ENCODE measurements at places on chromosomes 7 and 10.

DNA sequence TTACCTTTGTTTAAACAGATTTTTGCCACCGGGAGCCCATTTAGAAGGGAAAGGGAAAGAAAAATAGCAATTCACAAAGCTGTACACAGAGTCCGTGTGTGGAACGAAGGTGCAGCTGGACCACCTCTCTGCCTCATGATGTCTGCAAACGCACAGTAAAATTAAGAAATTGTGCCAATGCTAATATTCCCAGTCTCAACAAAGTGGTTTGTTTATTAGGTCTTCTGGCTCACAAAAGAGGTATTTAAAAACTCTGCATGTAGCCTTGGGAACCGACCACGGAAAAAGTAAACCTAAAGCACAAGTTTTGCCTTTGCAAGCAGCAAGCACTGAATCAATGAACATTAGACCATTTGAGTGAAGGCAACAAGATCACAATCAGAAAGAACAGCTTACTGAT is 57.7 kb downstream of the CREB3L2 start:
- DNase-seq, result no peak

- DNase-seq, result no peak
Observed at GRCh38 chr7:2411049-2411448, 7.6 kb downstream of the CHST12 start.

GRCh38 chr10:73867126-73867807 is 7.1 kb downstream of the CAMK2G start:
- DNase-seq, result no peak

- DNase-seq, result no peak
Observed at GRCh38 chr10:119267384-119267783, 60.0 kb downstream of the GRK5 start.

- DNase-seq, result no peak
Observed at GRCh38 chr7:24820730-24821044, 63.4 kb upstream of the GSDME start.

DNA sequence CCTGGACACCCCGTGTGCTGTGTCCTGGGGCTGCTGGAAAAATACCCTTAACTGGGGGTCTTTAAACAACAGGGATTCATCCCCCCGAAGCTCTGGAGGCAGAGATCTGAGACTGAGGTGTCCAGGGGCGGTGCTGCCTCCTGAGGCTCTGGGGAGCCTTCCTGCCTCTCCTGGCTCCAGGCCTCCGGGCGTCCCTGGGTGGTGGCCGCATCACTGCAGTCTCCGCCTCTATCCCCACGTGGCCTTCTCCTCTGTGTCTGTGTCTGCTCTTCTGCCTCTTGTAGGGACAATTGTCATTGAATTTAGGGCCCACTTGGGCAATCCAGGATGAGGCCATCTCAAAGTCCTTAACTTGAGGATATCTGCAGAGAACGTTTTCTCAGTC is 216.6 kb downstream of the WDR37 start:
- peak; percentile 68 for DNase-seq

DNA sequence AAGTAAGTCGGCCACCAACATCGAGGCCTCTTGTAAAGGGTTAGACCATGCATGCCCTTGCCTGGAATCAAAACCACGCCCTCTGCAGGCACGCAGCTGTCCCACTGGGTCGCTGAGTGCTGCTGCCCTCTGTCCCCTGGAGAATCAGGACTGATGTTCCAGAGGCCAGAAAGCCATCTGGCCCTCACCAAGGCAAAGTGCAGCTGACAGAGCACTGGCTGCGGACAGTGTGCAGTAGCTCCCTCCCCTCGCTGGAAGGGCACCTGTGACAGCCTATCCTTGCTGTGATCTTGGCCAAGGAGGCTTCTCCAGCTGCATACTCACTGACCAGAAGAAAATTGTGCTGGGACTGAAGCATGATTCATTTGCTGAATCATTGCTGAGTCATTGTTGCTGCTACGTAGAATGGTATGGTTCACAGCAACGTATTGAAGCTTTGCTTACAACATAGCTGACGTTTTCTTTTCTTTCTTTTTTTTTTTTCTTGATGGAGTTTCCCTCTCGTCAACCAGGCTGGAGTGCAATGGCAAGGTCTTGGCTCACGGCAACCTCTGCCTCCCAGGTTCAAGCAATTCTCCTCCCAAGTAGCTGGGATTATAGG is 30.4 kb downstream of the DDC start:
- DNase-seq, result peak; percentile 67

DNA sequence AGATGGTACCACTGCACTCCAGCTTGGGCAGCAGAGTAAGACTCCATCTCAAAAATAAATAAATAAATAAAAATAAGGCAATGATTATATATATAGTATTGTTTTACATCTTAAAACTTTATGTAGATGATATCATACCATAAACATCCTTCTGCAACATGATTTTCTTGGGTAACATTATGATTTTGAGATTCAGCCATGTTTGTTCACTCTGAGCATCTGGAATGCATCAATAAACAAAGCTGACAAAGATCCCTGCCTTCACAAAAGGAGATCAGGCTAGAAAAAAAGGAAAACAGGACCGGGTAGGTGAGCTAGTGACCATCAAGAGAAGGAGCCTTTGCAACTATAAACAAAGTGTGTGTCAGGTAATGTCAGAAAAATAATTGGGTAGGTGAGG is 31.9 kb upstream of the KAT6B start:
- DNase-seq, result no peak

DNA sequence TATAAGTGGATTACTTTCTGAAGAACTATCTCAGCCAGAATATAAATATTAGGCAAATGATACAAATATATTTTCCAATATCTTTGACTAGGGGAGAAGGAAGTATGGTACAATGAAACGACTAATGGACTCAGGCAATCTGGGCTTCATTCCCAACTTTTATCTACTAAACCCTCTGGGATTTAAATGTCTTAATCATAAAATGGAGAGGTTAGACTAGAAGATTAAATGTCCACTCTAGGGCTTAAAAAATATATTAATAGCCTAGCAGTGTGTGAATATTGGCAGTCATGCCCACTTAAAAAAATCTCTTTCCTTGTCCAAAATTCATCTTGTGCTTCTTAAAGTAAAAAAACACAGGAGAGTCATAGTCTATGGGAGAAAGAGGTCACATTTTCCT is 98.3 kb downstream of the CTTNBP2 start:
- DNase-seq, result no peak

DNA sequence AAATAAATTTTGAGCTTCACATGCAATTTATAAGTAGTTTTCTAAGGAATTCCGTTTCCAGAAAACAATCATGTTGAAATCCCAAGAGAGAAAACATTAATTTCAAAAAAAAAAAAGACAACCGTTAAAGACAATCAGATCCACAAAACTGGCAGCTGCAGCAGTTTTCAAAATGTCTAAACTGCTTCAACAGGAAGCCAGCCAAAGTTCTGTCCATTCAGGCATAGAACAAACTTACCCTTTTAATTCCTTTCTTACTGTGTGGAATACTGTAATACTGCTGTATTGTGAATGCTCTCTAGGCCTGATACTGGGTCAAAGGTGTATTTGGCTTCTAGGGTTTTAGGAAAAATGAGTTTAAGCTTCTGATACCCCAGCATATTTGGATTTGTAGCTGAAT is 31.6 kb downstream of the HOXA1 start:
- no peak for DNase-seq

DNA sequence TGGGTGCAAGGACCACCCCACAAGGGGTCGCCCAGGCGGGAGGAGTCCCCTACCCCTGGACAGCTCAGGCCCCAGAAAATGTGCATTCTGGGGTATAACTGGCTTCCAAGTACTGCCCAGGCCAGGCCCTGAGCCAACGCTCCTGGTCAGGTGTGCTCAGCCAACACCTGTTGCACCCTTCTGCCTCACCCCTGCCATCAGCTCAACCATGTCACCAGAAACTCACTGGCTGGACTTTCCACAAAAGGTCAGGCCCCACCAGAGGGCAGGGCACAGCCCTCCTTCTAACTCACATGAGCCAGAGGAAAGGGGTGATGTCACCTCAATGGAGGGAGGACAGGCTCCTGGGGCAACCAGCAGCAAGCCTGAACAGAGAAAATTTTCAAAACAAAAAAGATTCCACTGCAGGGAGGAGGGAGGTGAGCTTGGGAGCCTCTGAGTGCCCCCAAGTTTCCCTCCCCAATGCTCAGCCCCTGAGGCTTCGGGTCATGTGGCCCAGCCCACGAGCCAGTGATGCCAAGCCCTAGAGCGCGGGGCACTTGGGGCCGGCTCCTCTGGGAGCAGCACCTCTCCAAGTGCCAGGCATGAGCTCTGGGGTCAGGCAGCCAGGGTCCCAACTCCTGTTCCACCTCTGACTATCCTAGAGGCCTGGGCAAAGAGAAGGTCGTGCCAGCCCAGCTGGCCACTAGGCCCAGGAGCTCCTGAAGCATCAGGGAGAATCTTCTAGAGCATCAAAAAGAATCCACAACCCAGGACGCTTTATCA is 2.2 kb downstream of the OGDHL start:
- peak; percentile 39 for DNase-seq

DNA sequence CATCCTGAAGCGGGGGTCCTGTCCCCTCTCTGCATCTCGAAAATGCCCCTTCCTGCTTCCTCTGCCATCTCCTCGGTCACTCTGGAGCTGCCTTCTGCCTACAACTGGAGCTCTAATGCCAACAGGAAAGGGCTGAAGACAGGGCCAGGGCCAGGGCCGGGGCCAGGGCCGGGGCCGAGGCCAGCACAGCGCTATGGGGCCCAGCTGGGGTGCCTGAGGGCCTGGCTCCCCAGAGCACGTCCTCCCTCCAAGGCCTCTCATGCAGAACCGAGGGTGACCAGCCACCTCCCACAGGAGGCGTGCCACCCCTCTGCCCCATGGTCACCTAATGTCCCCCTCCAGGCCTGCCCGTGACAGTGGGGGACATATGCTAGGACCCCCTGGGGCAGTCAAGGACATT is 155.7 kb downstream of the PRKAG2 start:
- no peak for DNase-seq

- DNase-seq, result no peak
Observed at GRCh38 chr7:13770305-13770704, 219.2 kb downstream of the ETV1 start.

DNA sequence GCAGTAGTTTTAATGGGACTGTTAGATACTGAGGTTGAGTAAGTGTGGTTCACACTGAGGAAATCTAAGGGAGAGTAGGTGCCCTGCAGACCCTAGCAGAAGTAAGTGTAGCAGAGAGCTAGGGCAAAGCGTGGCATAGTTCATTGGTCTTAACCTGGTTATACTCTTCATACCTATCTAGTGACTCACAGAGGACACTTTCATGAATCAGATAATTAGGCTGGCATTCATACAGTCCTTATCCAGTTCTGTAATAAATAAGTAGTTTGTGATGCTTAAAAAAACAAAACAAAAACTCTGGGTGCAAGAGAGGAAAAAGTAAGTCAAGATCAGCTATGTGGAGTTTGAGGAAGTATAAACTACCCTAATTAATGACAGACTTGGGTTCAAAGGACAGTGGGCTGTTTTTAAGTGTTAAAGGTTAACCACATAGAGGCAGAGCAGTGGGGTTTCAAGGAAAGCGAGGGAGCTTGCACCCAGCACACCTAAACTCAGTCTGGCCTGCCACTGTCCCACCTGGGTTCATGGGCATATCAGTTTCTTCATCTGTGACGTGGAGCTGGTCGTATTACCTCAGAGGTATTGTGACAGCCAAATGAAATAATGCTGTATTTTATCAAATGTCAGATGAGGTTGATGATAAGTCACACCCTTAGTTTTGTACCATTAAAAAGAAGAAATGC is 27.1 kb downstream of the LMTK2 start:
- DNase-seq, result no peak

- DNase-seq, result no peak
Observed at GRCh38 chr10:80158126-80158525, 25.6 kb downstream of the PLAC9 start.

DNA sequence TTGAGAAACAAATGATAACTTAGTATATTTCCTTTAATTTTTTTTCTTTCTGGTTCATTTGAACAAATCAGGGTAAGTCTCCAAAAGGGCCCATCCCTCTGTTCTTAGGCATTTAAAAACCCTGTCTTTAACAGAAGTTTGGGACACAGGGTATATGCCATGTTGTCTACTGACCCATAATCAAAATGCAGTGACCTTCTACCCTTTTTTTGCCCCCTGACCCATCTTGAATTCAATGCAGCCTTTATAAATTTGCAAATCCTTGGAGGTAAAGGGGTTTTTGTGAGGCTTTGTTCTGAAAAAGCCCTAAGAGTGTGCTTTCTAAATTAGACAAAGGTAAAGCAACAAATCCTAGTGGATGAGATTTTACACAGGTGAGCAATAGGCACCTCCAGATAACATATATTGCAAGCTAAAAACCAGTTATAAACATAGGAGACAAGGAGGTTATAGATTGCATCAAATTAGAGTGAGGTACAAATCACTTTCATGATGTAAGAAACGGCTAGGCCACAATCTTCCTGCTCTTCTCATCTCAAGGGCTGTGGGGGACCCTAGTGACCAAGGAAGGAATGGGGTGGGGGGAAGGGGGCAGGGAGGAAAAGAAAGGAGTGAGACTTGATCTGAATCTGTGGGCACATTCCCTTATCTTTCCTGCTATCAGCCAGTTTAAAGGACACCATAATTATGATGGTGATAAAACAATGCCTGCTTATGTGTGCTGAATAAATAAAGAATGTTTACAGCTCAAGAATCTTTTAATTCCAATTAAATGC is 2.7 kb downstream of the SKIDA1 start:
- no peak for DNase-seq
